ENCODE measurements at places on chromosomes 2 and 18.

- DNase-seq, result no peak
Measured at GRCh38 chr18:21051620-21052019, 60.0 kb downstream of the ROCK1 start.

- no peak for DNase-seq
Measured at GRCh38 chr2:226478109-226478809, 321.4 kb downstream of the IRS1 start.

DNA sequence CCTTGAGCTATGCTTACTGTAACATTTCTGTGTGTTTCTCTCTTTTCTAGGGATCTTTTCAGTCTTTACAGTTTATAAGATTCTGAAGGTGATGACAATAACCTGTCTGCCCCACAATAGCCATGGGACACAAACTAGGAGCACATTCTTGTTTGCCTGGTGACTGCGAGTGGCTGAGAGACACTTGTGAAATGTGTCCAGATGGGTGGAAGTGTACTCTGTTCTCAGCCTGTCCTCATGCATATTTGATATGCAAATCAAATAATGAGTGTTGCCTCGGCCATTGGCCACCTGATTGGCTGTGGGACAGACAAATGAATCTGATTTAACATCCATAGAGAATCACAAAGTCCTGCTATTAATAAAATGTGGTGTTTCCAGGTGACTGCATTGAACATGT is 246.2 kb downstream of the HNMT start:
- no peak for DNase-seq

- DNase-seq, result no peak
Measured at GRCh38 chr18:51371929-51372328, 174.4 kb upstream of the MEX3C start.

DNA sequence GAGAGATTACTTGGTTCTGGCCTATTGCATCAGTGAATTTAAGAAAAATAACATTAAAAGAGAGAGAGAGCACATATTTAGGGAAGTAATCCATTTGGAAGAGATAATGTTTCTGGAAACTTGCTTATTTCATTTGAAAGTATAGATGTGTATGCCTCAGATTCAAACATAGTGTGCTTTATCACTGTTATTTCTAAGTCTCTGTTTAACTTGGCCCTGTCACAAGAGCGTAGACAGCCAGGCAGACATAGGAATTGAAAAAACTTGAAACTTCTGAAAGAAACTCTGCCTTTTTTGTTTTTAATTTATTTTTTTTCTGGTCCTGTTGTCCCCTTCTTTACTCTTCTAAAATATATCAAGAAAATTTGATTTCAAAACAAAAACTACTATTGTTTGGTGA is 849.1 kb downstream of the CNTNAP5 start:
- no peak for DNase-seq

DNA sequence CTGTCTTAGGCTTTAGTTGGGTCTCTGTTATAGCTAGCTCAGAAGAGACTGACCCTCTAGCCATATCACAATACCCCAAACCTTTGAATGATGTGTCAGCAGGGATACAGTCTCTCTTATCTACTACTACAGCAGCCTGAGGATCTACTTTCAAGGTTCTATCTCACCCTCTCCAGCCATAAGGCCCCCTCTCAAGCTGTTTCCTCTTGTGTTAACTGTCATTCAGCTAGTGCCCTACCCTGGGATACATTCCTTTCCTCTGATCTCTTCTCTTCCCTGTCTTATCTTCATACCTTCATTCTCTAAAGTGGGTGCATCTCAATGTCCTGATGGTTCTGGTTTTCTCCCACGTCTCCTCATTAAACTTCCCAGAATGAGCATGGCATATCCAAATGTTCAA is 434.7 kb downstream of the NRXN1 start:
- DNase-seq, result no peak

- DNase-seq, result no peak
Measured at GRCh38 chr2:129565551-129566109, 413.8 kb upstream of the RAB6C start.

DNA sequence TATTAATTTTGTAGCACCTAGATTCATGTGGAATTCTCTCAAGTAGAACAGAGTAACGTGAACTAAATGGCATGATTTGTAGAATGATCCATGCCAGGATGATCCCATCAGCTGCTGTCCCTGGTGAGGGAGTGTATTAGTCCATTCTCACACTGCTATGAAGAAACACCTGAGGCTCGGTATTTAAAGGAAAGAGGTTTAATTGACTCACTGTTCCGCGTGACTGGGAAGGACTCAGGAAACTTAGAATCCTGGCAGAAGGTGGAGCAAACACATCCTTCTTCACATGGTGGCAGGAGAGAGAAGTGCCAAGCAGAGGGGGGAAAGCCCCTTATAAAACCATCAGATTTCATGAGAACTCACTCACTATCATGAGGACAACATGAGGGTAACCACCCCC is 312.6 kb downstream of the PTPRM start:
- DNase-seq, result no peak

- DNase-seq, result no peak
Measured at GRCh38 chr18:75267643-75268363, 57.2 kb downstream of the TSHZ1 start.

DNA sequence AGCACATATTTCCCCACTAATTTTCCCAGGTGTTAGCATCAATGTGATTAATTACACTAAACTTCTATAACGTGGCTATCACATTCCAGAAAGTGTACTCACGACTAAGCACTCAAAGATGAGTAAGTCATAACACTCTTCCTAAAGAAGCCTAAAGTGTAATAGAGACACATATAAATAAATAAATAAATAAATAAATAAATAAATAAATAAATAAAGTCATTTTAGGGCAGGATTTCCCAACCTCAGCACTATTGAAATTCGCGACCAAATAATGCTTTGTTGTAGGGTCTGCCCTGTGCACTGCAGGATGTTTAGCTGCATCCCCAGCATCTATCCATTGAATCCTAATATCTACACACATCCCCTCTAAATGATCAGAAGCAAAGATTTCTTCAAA is 390.9 kb downstream of the CDH7 start:
- DNase-seq, result no peak

GRCh38 chr2:30421604-30422443 is 25.2 kb upstream of the LCLAT1 start:
- no peak for DNase-seq

DNA sequence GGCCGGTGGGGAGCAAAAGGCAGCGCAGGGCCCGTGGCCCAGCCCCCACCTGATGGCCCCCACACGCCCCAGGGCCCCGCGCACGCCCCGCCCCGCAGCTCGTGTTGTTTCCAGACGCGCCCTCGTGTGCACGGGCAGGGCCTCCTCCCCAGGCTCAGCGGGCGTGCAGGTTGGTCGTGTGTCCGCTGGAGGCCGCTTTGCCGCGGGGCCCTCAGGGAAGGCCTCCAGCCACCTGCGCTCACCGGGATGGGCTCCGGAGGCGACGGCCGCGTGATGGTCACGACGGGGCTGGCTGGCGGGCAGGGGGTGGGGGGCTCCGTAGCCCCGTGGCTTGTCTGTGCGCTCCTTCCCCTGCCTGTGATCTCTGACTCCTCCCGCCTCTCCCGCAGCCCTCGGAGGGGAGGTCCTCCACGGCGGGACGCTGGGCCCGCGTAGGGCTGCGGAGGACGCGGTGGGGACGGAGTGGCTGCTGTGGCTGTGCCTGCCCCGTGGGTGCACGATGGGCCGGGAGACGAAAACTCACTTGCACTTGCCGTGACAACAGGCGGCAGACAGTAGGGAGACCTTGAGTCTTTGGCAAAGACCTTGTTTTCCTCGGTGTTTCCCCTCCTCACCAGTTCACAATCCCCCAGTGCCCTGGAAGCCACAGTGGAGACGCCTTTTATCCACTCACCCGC is 67.1 kb downstream of the RTP5 start:
- no peak for DNase-seq

GRCh38 chr18:22346401-22346952 is 71.2 kb downstream of the CTAGE1 start:
- DNase-seq, result no peak

DNA sequence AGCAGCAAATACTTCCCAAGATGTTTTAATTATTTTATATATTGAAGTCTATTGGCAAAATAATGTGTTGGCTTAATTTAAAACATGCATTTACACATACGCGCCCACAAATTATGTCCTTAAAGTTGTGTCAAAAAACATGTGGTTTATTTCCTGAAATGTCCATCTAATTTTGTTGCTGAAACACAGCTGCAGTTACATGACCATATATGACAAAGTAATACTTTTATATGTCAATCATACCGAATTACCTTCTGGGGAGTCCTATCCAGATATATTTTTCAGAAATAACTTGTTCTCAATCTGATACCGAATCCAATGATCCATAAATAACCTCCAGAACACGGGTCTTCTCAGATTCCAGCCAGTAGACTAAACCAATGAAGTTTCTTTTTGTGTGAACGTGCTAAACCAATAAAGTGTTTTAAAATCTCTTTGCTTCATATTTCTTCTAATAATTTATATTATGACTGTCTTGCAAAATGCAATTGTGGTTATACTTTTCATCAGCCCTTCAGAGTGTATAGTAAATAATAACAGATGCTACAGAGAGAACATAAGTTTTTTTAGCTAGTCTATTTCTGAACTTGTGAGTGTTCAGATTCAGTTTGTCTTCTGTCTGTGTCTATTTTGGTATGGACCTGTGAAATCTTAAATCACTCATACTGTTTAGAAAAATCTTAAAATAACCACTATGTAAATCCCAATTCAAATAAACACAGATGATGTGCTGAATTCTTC is 2.4 kb downstream of the SCG2 start:
- DNase-seq, result no peak

- no peak for DNase-seq
Measured at GRCh38 chr2:46852124-46852523, 63.5 kb downstream of the MCFD2 start.

DNA sequence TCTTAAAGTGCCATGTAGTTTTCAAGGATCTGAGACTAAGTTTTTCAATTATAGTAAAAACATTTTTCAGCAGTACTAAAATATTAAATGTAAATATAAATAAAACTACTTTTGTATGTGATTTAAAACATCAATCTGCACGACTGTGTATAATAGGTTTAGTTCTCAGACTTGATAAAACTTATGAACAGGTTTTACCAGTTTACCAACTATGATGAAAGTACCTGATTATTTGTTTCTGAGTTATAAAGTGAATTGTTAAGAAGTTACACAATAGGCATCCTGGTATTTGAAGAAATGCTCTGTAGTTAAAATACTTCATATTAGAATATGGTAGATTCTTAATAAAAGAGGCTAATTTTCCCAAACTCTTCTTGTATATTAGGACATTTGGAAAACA is 14.8 kb downstream of the RELCH start:
- DNase-seq, result no peak

DNA sequence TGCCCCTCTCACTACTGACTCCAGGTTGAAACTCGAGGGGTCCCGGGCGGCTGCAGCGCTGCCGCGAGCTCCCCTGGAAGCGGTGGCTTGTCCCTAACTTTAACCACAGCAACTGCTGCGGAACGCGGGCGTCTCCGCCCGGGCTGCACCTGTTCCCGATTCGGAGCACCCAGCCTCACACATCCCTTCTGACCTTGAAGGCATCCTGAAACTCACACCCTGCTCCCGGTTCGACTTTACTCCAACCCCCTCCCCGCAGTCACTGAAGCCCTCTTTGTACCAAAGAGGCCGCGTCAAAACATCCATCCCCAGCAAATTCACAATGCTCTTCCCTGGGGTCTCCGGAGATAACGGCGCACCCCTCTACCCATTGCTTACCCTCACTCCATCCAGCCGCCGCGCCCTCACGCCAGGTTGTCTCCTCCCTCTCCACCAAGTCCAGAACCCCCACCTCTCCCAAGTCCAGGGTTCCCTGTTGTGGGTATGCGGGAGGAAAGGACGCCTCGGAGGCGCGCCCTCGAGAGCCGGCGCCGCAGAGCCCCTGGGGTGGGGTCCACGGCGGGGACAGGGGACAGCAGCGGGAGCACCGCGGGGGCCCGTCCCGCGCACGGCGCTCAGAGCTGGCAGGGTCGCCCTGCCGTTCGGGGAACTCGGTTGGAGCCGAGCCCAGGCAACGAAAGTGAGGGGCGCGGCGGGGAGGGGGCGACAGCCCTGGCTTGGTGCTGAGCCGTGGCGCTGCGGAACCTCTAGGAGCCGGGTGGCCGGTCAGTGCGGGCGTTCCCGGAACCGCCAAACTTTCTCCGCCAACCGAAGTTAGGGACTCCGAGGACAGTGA is 934 bp downstream of the MYO5B start:
- DNase-seq, result no peak

- no peak for DNase-seq
Measured at GRCh38 chr2:239013678-239013976, 165.7 kb downstream of the TWIST2 start.

DNA sequence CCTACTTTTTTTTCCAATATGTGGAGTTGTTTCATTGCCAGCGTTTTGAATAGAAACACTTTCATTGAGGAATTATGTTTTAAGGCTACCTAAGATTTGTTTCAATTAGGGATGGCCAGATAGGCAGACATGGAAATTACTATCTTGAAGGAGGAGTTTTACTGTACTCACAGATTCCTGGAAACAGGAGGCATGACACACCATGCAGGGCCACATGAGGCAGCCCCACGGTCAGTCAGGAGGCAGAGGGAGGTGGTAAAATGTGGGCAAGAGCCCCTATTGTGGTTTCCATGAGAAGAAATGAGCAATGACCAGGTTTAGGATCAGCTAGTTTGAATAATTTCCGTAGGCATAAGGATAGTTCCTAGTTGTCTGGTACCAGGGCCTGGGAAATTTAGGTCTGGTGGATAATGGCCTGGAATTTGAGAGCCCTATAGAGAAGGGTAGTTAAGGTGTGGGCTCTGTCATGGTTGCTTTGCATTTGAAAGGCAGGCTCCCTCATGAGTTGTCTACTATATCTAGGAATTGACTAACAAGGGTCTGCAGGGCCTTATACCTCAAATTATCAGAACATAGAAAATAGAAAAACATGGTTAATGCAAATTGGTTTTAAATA is 360.0 kb upstream of the KCNJ3 start:
- no peak for DNase-seq

DNA sequence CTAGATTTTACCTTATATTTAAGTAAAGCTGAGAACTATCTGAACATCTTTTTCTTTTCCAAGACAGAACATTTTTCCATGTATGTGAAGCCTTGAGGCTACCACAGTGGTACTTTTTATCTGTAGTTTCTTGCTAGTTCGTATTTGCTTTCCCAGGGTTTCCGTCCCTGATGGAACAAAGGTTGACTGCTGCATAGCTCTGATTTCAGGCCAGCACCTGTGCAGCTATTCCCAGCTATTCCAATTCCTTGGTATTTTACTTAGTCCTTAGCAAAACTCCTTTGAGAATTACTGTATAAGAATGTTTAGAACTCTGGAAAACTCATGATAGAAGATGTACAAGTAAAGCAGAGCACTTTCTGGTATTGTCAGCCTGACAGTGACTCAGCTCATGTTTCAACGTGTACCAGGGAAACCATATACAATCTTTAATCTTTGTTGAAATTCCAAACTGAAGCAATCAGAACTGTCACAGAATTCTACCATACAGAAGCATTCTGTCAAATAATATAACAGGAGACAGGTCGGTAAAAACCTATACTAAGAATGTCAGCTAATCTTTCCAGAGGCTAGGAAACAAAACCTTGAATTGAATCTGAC is 162.2 kb downstream of the PKP4 start:
- no peak for DNase-seq

- no peak for DNase-seq
Measured at GRCh38 chr2:100246163-100247145, 75.8 kb downstream of the LONRF2 start.

Measured in stimulated activated CD8-positive, alpha-beta memory T cell treated with anti-CD3 and anti-CD28 coated beads, Interleukin-7, amount 100 ng/mL, for 48 hours (primary cell).